Stimulated activated CD4-positive, alpha-beta T cell treated with anti-CD3 and anti-CD28 coated beads, Interleukin-1b, Interleukin-23, amount 100 ng/mL, for 1 hour (primary cell): ENCODE measurements at places on chromosomes 3 and 15.

GRCh38 chr3:86991482-86991815 is 500 bp upstream of the VGLL3 start:
- no peak for DNase-seq

DNA sequence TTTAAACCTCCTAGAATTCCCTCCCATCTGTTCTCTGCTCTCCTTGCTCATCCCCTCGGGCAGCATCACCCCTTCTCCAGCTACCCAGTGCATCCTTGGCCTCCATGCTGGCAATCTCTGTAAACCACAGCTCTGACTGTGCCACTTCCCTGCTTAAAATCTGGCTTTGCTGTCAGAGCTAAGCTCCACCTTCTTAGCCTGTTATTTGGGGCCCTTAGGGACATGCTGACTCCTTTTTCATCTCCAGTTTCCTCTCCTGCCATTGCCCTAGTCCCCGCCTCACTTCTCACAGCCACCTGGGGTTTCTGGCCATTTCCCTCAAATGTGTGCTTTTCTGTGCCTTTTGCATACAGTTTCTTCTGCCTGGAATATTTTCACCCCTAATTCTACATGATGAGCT is 5.7 kb downstream of the SLC6A20 start:
- DNase-seq: no peak

- no peak for DNase-seq
Observed at GRCh38 chr15:40430271-40430805, 10.4 kb upstream of the BAHD1 start.

DNA sequence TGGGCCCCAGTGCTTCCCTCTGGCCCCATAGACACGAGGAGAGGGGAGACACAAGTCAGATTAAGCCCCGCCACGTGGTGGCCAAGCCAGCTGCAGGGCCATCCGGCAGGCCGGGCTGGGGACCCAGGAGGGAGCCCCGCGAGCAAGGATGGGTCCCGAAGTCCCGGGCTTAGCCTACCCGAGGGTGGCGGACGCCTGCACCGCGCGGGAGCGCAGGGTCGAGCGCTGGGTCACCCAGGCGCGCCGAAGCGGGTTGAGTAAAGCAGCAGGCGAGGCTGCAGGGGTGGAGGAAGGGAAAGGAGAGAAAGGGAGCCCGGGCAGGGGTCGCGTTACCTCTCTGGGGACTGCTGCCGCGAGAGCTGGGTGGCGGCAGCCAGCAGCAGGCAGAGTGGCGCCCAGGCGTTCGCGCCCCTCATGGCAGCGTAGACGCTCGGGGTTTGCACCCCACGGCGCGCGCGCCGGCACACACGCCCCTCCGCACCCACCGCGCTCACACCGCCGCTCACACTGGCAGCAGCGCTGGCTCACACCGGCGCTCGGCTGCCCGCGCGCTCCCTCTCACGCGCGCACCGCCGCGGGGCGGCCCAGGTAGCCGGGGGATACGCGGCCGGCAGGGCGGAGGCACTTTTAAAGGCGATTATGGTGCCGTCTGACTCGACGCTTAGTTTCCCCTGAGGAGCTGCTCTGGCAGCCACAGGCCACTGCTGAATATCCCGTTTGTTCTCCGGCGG is at the start of gene PCOLCE2:
PCOLCE2 (minus strand) TSS at position 603 of the 731 bp plus-strand sequence; CDS start at position 416, 187 bp downstream.
- DNase-seq: no peak

- no peak for DNase-seq
Observed at GRCh38 chr3:154229217-154229590, 95.1 kb downstream of the DHX36 start.

DNA sequence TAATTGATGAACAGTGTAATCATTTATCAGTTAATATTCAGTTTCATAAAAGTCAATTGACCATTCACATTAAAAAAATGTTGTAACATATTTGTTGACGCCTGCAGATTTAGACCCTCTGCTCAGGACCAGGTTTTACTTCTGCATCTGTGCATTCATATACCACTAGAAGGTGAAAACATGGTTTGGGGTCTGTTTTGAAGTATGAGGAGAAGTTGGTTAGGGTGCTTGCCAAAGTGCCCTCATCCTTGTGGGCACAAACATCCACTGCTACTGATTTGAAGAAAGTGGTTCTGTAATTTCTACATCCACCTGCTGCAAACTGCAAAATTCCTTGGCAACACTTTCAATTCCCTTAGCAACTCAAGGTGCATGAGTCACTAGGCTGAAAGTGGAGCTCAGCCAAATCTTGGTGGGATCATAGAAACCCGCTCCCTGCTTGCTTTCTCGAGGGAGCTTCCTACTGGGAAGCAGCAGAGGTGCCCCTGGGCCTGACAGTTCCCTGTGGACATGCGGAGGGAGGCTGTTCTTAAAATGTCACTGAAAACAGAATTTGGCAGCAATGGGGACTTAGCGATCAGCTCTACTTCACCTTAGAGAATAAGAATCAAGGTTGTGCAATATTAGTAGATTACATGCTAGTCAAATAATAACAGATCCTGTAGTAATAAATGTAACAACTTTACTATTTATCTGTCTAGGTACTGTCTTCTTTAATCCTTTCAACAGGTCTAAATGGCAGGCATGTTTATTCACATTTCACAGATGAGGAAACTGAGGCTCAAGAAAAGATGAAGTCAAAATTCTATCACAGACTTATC is 301.0 kb upstream of the TBL1XR1 start:
- DNase-seq: no peak

DNA sequence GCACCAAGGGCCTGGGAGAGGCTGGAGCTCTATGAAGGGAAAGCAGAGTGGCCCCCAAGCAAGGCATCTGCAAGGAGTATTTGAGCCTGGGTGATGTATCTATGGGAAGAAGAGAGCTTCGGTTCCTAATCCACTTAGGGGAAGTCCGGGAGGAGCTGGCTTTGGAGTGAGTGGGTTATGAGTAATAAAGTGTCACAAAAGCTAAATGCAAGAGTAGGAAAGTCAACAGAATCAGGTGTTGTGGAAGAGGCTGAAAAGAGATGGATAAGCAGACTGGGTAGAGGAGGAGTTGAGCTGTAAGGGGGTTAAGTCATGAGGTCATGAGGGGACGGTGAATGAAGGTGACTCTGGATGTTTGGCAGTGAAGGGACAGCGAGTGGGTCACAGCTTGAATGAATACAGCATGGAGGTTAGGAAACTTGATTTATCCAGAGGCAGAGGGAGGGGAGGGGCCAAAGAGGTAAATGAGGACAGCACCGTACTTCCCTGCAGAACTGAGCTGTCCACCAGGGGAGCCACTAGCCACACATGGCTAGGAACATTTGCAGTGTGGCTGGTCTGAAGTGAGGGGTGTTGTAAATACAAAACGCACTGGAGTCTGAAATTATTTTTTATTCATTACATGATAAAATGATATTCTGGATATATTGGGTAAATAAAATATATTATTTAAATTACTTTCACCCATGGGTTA is 83.3 kb downstream of the ADCY5 start:
- DNase-seq: no peak

DNA sequence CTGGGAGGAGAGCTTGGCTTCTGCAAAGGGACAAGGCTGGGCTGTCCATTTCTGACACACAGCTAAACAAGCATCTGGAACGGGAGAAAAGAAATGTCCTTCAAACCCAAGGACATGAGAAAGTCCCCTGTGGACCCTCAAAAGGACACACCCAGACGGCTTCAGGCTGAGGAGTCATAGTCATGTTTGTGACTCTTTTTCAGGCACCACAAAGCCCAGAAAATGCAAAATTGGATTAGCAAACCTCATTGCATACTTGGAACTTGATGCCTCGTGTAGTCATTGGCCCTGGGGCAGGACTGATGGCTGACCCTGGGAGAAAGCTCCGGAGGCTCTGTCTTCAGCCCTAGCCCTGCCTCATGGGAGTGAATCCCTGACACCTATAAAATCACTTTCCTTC is 21.5 kb downstream of the FAM174B start:
- no peak for DNase-seq

DNA sequence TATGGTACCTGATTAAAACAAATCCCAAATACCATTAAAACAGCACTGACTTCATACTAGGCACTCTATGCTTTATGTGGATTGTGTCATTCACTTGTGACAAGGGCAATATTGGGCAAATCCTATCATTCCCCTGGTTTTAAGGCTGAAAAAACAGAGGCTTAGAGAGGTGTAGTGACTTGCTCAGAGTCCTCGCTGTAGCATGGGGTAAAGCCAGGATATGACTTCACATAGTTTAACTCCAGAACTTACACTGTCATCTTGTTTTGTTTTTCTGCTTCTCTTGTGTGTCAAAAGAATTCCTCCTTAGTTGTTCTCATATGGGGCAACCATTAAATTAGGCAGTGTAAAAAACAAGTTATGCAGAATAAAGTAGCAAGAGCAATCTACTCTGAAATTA is 40.3 kb upstream of the ICE2 start:
- DNase-seq: no peak

GRCh38 chr3:179688850-179689249 is 36.0 kb downstream of the USP13 start:
- no peak for DNase-seq

DNA sequence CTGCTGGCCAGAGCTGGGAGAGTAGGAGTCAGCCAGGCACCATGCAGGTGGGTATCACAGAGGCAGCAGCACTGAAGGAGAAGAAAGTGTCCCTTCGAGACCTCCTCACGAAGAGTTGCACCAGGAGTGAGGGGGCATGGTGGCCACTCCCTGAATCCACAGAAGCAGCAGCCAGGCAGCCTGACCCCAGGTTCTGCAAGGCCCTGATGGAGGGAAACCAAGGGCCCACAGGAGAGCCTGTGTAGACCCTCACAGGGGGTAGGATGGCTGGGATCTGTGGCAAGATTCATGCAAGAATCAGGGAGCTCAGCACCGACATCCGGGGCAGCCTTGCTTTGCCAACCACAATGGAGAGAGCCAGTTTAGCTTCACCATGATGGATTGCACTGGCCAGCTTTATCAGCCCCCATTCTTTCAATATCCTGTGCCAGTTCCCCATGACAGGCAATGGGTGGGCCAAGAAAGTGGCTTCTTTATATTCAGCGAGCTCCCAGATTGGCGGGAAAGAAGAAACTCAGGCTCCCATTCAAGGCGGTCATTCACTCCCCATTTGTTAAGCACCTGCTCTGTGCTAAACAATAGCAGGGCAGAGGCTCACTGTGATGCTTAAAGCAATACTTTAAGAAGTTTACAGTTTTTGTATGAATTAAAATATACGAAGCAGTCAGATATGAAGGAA is 33.5 kb upstream of the TBC1D21 start:
- no peak for DNase-seq

GRCh38 chr3:135133905-135134683 is 339.0 kb downstream of the EPHB1 start:
- DNase-seq: no peak

DNA sequence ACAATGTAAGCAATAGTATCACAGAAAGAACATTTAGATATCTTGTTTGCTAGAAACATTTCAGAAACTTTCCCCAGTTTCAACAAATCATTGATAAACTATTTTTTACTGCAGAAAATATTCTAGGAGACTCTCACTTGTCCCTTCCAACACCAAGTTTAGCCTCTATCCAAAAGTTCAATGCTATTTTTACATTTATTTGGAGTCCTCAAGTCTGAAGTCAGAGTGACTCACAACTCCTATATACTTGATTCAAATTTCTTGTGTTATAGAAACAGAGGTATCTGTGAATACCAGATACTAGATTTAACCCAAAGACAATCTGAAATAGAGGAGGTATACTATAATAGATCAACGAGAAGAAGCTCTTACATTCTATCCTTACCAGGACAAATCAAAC is 49.6 kb downstream of the RFX7 start:
- no peak for DNase-seq

- no peak for DNase-seq
Observed at GRCh38 chr15:41732483-41732882, 41.8 kb upstream of the MAPKBP1 start.

- no peak for DNase-seq
Observed at GRCh38 chr15:78455749-78456148, 17.7 kb downstream of the IREB2 start.

GRCh38 chr3:69051756-69052471 is at the start of gene TMF1:
Gene TMF1 (minus strand): TSS chr3:69052333. CDS start chr3:69052086, 247 bp downstream.
- peak; percentile 92 for DNase-seq

DNA sequence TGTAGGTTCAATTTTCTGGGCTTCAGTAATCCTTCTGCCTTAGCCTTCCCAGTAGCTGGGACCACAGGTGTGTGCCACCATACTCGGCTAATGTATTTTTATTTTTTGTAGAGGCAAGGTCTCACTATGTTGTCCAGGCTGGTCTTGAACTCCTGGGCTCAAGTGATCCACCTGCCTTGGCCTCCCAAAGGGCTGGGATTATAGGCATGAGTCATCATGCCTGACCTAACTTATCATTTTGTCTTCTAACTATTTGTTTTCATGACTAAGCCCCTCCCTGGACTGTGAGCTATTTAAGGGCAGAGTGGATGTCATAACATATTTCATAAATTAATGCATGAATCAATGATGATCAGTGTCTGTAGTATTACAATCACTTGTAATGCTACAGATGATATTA is 56.1 kb upstream of the PIAS1 start:
- no peak for DNase-seq
